H1 (cell line): ENCODE measurements at places on chromosomes 7 and 10. TPM values are rescaled to one million over a fixed set of nuclear protein-coding genes. Genes with fewer than 3 reads are reported as not detected.

Gene MRLN
- not detected in 2 replicates for total RNA-seq

Gene FRAT1
- 4.8 and 5.2 TPM in 2 replicates for total RNA-seq

Gene STEAP1
- 8.1 and 9.5 TPM in 2 replicates for total RNA-seq

Gene ADCY1
- 25.9 and 26.9 TPM in 2 replicates for total RNA-seq

Gene KCNIP2
- total RNA-seq, result 4.7 and 6.0 TPM in 2 replicates

- DNase-seq, result no peak
Observed at GRCh38 chr7:8105449-8106095, 137.0 kb downstream of the GLCCI1 start.

GRCh38 chr7:21969822-21970221 lies 24.1 kb upstream of the CDCA7L start:
- DNase-seq, result no peak

DNA sequence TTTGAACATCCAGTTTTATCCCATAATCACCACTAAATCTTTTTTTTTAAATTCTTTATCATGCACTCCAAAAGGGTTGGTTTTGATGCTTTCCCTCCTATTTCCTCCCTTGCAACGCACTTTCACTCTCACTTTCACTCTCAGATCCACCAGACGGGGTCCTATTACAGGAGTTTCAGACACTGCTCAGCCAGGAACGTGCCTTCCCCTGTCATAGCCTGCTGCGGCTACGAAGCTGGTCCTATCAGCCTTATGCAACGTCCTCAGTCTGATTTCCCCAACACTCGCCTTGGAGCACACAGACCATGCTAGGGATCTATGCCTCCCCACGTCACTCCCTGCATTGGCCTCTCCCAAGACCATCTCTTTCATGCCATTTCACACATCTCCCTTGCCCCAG lies 23.4 kb downstream of the ZPBP start:
- no peak for DNase-seq

GRCh38 chr10:3624367-3624766 lies 160.6 kb downstream of the KLF6 start:
- no peak for DNase-seq

DNA sequence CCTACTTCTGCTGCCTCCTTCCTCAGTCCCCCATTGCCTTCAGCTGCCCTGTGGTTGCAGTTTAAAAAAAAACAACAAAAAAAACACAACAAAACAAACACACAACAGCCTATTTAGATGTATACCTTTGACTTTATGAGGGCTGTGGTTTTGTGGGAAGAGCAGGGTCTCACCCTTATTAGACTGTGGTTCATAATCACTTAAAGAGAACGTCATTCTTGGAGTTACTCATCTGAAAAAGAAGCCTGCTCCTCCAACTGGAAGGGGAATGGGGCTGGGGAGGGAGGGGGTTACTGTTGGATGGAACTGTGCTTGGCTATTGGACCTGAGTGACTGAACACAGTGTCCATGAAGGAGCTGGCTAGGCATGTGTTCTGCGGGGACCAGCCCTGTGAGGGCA lies 48.1 kb downstream of the SDK1 start:
- no peak for DNase-seq

GRCh38 chr10:61655335-61655851 lies 7.3 kb upstream of the CABCOCO1 start:
- no peak for DNase-seq

- DNase-seq, result no peak
Observed at GRCh38 chr10:38102880-38103279, 8.7 kb downstream of the ZNF37A start.

GRCh38 chr7:70463352-70463938 lies 668.5 kb upstream of the GALNT17 start:
- DNase-seq, result no peak

GRCh38 chr10:14084875-14085274 lies 245.8 kb downstream of the FRMD4A start:
- DNase-seq, result no peak

DNA sequence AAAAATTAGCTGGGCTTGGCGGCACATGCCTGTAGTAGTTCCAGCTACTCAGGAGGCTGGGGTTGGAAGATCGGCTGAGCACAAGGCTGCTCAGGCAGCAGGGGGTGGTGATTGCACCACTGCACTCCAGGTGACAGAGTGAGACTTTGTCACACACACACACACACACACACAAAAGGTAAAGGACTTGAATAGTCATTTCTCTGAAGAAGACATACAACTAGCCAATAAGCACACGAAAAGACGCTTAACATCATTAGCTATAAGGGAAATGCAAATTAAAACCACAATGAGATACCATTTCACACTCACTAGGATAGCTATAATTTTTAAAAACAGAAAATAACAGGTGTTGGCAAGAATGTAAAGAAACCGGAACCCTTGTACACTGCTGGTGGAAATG lies 48.6 kb downstream of the HIP1 start:
- no peak for DNase-seq

- no peak for DNase-seq
Observed at GRCh38 chr7:136016649-136017395, 39.7 kb upstream of the MTPN start.
